ENCODE measurements at places on chromosomes 13 and 19. TPM values are rescaled to one million over a fixed set of nuclear protein-coding genes. Genes with fewer than 3 reads are reported as not detected.

BRME1 gene
- polyA plus RNA-seq, result 0.29 TPM

- H3K27me3 ChIP-seq, result no peaks in the 10 kb centered on the region
- DNase-seq, result no peak
- no peaks in the 10 kb centered on the region for H3K4me1 ChIP-seq
Measured at GRCh38 chr19:7267792-7268704, 26.2 kb downstream of the INSR start.

- no peaks in the 10 kb centered on the region for H3K36me3 ChIP-seq
- no peak overlapping the region for H3K27ac ChIP-seq
- no peak overlapping the region for H3K4me3 ChIP-seq
- DNase-seq, result no peak
Measured at GRCh38 chr13:70856711-70857110, 748.5 kb upstream of the KLHL1 start.

DNA sequence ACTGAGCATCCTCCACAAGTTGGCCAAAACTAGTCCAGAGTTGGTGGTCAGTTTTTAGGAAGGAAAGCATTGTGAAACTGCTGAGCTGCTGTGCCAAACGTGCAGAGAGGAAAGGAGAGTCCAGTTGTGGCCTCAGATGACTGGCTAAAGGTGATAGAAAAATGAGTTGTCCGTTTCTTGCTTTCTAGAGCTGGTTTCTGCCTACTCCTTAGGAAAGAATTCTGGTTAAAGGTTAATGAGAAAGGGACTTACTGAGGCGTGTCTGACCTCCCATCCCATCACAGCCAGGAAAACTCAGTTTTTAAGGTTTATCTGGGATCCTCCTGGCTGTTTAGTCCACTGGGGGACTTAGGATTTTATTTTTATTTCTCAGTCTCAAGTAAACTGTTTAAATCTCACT lies 1186.3 kb downstream of the UQCRFS1 start:
- no peaks in the 10 kb centered on the region for H3K4me1 ChIP-seq
- H3K27me3 ChIP-seq, result no peaks in the 10 kb centered on the region
- H3K4me3 ChIP-seq, result no peak overlapping the region
- peak; percentile 26 for DNase-seq
- no peak overlapping the region for H3K27ac ChIP-seq

SIGLEC11 gene
- not detected for polyA plus RNA-seq

DNA sequence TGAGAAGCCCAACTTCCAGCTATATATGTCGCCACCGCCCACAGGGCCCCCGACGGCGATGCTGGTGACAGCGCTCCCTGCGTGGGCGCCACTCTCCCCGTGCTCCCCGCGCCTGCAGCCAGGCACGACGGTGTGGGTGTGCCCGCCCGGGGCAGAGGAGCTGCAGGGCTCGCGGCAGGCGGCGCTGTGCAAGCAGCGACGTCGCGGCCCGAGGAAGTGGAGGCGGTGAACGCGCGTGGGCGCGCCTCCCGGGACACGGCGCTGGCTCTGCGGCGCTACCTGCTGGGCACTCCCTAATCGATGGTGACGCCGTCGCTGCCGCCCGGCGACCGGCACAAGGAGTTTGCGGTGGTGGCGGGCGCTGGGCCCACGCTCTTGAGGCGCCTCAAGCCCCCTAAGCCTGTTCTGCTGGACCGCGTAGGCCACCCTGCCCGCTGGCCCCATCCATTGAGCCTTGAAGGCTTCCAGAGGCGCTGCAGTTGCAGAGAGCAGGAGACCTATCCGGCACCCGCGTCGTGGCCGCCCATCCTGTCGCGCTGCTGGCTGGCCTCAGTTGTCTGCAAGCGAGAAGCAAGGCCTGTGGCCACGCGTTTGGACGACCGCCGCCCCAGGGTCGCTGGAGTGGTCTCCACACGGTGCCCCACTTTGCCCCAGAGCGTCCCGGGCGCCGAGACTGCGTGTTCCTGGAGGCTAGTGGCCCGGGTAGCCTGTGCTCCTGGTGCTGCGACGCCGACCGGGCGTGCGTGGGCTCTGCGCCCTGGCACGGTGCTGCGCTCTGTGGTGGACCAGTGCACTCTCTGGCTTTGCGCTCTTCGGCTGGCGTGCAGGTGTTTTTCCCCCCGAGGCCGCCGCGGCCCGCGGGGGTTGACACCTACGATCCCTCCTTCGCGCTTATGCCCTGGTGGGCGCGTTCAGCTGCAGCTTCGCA lies 23.1 kb downstream of the LRFN3 start:
- H3K4me1 ChIP-seq, result no peaks in the 10 kb centered on the region
- peaks cover 26% of the 10 kb centered on the region for H3K27me3 ChIP-seq
- DNase-seq, result no peak

DNA sequence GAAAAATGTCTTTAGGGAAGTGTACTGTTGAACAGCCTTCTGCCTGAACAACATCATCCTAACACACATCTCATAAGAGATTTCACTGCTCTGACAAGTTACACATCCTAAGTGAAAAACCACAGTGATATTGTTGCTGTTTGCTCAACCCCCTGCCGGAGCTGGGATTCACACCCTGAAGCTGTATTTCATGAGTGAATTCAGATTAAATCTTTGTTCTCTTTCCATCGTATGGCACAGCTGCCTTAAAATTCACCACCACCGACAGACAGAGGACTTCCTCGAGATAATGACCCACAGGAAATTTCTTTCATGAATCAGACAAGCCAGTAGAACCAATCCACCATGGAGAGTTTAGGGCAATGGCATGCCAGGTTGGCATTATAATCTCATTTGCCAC lies 280.8 kb downstream of the DCT start:
- H3K4me1 ChIP-seq, result no peaks in the 10 kb centered on the region
- H3K4me3 ChIP-seq, result no peak overlapping the region
- H3K27me3 ChIP-seq, result no peaks in the 10 kb centered on the region

GRCh38 chr19:35895911-35896642 lies 4.3 kb downstream of the NFKBID start:
- H3K27ac ChIP-seq, result no peak overlapping the region
- H3K36me3 ChIP-seq, result peaks cover 12% of the 10 kb centered on the region
- no peak overlapping the region for H3K4me3 ChIP-seq
- no peaks in the 10 kb centered on the region for H3K4me1 ChIP-seq
- H3K27me3 ChIP-seq, result no peaks in the 10 kb centered on the region

All from fibroblast of lung (primary cell).